Gastroesophageal sphincter (tissue), 4 donors: ENCODE measurements at places on chromosomes 13 and 19. TPM values are rescaled to one million over a fixed set of nuclear protein-coding genes. Genes with fewer than 3 reads are reported as not detected.

Gene LGALS14
- not detected for total RNA-seq

DNA sequence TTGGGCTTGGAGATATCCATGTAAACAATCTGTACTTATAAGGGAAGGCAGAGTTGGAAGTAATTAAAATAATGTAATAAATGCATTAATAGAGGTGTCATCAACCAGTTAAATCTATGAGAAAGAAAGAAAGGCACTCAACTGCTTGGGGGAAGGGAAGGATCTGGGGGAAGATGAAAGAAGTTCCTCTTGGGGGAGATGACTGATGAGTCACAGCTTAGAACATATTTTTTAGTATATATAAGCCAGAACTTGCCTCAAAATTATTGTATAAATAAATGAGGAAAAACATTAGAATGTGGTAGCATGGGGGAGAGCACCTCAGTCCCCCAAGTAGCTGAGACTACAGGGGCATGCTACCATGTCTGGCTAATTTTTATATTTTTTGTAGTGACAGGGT, 205.8 kb downstream of the GGACT start:
- ATAC-seq: no peak

DNA sequence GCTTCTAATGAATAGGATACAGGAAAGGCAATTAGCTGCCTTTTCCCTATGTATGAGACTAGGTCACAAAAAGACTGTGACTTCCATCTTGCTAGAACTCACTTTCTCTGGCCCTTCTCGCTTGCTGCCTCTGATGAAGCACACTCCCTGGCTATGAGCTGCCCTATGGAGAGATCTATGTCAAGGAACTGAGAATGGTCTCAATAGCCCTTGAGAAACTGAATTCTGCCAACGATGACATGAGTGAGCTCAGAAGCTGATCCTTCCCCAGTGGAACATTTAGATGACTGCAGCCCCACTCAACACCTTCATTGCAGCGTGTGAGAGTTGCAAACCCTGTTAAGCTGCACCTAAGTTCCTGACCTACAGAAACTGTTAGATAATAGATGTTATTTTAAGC, 309.8 kb downstream of the COG6 start:
- ATAC-seq: no peak

Gene ZNF557
- 12.0 TPM for total RNA-seq

Gene S1PR5
- total RNA-seq: not detected

- ATAC-seq: peak; percentile 81
Observed at GRCh38 chr13:22108283-22108942, 437.5 kb downstream of the FGF9 start.

DNA sequence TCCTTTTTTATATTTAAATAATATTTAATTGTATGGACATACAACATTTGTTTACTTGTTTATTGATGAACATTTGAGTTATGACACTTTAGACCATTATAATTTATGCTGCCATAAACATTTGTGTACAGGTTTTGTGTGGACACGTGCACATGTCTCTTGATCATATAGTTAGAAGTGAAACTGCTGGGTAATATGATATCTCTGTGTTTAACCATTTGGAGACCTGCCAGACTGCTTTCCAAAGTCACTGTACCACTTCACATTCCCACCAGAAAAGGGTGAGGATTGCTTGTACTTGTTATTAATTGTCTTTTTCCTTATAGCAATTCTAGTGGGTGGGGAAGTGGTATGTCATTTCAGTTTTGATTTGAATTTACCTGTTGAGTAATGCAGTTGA, 145.6 kb upstream of the KLHL1 start:
- no peak for ATAC-seq

DNA sequence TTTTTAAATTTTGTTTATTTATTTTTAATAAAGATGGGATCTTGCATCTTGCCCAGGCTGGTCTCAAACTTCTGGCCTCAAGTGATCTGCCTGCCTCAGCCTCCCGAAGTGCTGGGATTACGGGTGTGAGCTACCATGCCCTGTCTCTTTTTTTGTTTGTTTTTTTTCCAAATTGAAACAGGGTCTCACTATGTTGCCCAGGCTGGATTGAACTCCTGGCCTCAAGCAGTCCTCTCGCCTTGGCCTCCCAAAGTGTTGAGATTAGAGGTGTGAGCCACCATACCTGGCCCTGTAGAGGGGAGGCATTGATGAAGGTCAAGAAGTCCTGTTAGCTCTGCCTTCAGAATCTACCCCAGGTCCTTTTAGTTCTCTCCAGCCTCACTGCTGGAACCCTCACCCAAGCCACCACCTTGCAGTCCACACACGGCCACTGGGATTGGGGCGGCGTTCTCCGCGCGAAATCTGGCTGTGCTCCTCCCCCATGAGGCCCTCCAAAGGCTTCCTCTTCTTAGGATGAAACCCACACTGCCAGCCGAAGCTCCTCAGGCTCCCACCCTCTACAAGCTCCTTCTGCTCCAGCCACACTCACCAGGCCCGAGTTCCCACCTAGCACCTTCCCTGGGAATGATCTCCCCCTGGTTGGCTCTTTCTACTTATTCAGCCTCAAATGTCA, 34.9 kb downstream of the ACTN4 start:
- no peak for ATAC-seq

GRCh38 chr19:47074621-47075020, 26.2 kb upstream of the TMEM160 start:
- no peak for ATAC-seq

DNA sequence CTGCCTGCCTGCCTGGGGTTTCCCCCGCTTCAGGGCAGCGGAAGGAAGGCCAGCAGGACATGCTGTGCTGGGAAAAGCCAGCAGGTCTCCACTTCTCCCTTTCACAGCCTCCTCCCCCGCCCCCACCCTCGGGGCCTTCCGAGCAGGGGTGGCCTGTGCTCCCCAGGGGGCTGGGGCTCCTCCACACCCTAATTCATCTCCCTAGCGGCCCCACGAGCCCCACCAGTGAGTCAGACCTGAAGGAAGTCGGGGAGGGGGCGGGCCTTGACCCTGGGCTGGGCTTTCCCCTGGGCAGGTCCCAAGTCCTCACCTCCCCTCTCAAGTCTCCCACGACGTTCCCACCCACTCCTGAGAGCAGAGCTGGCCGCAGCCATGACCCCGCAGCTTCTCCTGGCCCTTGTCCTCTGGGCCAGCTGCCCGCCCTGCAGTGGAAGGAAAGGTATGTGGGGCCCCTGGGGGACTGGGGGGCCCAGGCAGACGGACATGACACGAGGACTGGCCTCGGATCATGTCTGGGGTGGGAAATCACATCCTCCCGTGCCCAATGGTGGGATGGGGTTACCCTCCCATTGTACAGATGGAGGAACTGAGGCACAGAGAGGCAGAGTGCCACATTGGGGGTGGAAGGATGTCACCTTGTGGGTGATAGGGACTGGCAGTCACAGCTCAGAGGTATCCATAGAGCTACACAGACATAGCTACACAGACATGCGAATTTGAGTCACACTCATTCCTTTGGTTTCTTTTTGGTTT, at the start of gene EBI3:
TSS of gene EBI3 (plus strand) at position 345 of the 753 bp plus-strand sequence. CDS start at position 373, 28 bp downstream.
- ATAC-seq: no peak

Gene YIF1B
- total RNA-seq: 19.2 TPM

- no peak for ATAC-seq
Observed at GRCh38 chr13:43054803-43055802, 31.7 kb downstream of the DNAJC15 start.

GRCh38 chr19:17281391-17282304, at the start of gene ANKLE1:
ANKLE1 (plus strand) TSS chr19:17281901; CDS start chr19:17281921, 20 bp downstream.
- ATAC-seq: no peak

GRCh38 chr13:109651311-109651710, 135.1 kb downstream of the IRS2 start:
- no peak for ATAC-seq
